ENCODE measurements at places on chromosomes 7 and 10.

DNA sequence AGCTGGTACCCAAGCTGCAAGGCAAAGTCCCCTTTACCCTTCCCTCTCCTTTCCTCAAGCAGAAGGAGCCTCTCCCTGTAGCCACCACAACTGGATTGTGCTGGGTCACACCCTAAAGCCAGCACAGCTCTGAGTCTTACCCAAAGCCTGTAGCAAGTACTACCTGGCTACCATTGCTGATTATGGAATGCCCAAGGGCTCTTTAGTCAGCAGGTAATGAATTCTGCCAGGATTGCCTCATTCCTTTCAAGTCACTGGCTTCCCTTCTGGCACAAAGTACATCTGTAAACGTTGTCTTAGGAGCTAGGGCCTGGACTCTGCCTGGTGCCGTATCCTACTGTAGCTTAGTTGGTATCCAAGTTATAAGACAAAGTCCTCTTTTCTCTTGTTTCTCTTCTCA lies 52.0 kb downstream of the FAS start:
- no peak for DNase-seq

- DNase-seq = no peak
These were observed 7.1 kb downstream of the CCDC201 start for GRCh38 chr7:45865594-45866410.

GRCh38 chr7:139264220-139264619 lies 33.2 kb downstream of the UBN2 start:
- no peak for DNase-seq

GRCh38 chr10:33073641-33074415 lies 115.8 kb upstream of the ITGB1 start:
- no peak for DNase-seq

GRCh38 chr10:120433141-120433540 lies 23.9 kb upstream of the PLPP4 start:
- DNase-seq = no peak
